ENCODE measurements at places on chromosomes 12 and 14.
A peak's percentile ranks its signal among the peaks of the same experiment; 100 is the strongest.

DNA sequence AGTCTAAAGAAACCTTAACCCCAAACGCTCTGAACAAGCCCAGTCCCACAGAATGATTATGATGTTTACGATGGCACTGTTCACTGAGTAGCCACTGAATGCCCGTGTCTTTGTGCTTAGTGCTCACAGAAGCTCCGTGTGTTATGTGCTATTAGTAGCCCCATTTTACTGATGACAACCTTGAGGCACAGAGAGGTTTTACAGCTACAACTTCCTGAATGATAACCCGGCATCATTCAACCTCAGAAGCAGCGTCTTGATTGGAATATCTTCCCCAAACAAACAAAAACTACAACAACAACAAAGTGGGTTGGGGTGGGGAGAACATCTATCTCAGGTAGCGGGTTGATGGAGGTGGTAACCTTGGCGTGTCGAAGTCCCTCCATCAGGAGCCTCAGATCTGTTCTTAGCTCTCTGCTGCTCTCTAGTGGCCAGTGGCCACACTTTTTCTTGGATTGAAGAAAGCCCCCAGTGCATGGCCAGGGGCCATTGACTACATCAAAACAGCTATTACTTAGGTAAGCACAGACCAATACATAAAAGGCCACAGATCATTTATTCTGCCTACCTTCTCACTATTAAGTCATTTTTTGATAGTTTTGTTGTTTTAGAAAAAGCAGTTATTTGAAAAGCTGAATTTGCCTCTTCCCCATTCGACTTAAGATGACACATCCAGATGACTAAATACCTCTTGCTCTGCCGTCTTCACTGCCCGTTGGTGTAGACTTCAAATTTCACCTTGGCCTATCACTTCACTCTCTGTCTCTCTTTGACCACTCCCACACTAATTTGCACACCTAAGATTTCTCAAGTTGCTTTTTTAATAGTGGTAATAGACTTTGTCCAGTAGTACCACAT is 376.9 kb downstream of the GALC start:
- peak; percentile 37 for DNase-seq

GRCh38 chr12:68048648-68049297 is 59.5 kb downstream of the IFNG-AS1 start:
- no peak for DNase-seq

- DNase-seq: no peak
Observed at GRCh38 chr12:106133136-106134087, 5.3 kb downstream of the NUAK1 start.

- peak; percentile 69 for DNase-seq
Observed at GRCh38 chr12:123111498-123112165, 39.3 kb downstream of the PITPNM2 start.

DNA sequence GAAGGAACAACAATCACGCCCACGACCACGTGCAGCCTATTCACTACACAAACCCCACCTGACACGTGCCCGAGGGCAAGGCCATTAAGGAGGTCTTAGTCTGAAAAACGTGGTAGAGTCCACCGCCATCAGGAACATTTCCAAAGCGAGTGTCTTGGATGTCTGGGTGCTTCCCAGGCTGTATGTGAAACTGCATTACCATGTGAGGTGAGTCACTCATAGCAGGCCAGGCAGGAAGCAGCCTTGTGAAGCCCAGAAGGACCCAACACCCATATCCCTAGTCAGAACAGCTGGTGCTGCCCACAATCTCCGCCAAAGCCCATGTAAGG is 3.3 kb upstream of the KRT79 start:
- peak; percentile 43 for DNase-seq

DNA sequence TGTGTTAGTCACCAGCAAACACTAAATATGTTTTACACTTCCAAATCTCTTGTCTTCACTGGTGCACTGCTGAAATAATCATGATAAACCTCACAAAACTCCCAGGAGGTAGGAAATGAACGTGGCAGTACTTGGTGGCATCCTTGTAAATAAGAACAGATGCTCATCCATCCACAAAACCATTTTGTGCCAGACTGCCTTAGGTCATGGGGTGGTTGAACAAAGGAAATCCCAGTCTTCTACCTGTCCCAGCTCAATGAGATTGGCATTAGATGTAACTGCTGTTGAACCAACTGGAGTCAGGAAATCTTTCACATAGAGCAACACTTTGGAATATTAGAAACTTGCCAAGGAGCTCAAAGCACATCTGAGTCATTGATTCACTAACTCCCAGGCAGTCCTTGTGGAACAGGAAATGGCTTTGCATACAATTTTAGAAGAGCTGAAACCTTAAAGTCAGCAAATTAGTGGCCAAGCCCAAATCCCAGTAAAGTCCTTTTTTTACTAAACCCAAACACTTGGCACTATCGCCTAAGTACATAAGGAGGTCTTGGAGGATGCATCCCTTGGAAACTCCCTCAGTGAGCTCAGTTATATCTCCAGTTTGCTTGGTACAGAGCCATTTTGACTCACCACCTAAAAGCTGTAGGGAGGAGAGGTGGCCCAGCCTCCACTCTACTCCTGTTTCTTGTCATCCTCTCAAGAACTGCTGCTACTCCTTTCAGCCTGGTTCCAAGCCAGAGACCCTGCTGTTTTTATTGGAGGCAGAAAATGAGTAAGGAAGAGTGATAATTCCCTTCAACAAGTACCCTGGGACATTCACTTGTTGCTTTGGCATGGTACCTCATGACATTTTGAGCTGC is 208.0 kb downstream of the NOVA1 start:
- peak; percentile 84 for DNase-seq

GRCh38 chr12:593396-594270 is 69.6 kb downstream of the NINJ2 start:
- DNase-seq: no peak
